ENCODE measurements at places on chromosomes 7 and 10.
A peak's percentile ranks its signal among the peaks of the same experiment; 100 is the strongest.

DNA sequence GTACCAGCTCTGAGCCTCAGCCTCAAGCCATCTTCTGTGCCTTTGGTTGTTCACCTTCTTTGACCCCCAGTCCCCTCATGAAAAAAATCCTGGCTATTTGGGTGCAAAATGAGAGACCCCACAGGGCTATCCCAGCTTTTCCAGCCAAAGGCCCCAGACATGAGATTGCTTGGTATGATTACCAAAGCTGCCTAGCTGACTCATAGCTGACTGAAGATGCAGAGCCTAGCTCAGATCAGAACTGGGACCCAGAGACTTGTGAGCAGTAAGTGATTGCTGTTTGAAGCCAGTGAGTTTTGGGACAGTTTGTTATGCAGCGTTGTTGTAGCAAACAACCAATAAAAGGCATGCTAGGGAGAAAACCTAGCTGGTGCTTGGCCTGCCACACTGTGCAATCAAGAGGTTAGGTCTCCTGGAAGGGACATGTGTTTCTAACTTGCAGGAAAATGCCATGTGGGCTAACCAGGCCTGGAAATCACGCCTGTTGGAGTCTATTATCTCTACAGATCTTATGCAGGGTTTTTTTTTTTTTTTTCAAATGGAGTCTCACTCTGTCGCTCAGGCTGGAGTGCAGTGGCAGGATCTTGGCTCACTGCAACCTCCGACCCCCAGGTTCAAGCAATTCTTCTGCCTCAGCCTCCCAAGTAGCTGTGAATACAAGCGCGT lies 48.0 kb upstream of the DAGLB start:
- DNase-seq = no peak

GRCh38 chr7:47374538-47374937 lies 207.4 kb downstream of the TNS3 start:
- DNase-seq = no peak

GRCh38 chr7:100642534-100642907 lies 1.2 kb upstream of the TFR2 start:
- peak; percentile 61 for DNase-seq

DNA sequence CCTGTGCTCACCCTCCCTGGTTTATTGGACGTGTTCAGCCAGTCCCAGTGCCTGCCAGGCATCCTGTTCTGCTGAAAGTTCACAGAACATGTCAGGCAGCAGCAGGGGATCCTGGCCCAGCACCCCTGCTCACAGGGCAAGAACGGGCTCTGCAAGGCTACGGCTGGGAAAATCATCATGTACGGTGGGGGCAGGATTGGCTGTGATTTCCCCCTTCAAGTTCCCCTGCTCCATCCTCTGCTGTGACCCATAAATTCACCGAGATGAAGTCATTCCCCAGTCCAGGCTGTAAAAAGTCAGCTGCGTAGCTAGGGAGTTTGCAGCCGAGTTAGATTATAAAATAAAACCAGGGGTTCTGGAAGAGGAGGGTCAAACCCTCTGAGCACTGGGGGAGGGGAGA lies 484.1 kb upstream of the ZMIZ1 start:
- DNase-seq = no peak

GRCh38 chr10:71031603-71032002 lies 143.2 kb upstream of the PCBD1 start:
- no peak for DNase-seq

GRCh38 chr10:46227571-46227935 lies 59.2 kb upstream of the ANTXRL start:
- no peak for DNase-seq

- no peak for DNase-seq
These were observed 11.3 kb downstream of the AMZ1 start for GRCh38 chr7:2699289-2699620.

- no peak for DNase-seq
These were observed 123.2 kb downstream of the ACTR3B start for GRCh38 chr7:152882576-152883310.

- DNase-seq = no peak
These were observed 529.9 kb upstream of the DPP6 start for GRCh38 chr7:153522261-153522660.

GRCh38 chr7:108093341-108093740 lies 36.8 kb downstream of the LAMB4 start:
- no peak for DNase-seq

DNA sequence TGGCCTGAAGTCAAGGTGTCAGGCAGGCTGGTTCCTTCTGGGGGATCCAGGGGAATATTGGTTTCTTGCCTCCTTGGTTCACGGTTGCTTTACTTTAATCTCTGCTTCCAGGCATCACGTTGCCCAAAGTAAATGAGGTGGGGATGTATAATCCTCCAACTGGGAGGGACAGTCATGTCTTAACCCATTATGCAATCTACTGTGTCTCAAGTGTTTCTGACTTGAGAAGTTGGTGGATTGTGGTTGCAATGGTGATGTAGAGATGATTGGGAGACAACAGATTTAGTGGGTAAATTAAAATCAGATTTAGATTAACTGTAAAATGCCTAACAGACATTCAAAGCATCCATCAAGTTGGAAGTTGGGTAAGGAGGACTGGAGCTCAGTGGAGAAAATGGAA lies 32.7 kb downstream of the TBXAS1 start:
- DNase-seq = no peak

GRCh38 chr7:67794544-67794943 lies 797.9 kb downstream of the TYW1 start:
- no peak for DNase-seq

- no peak for DNase-seq
These were observed 7.7 kb upstream of the PRKAR1B start for GRCh38 chr7:734808-735207.

- DNase-seq = no peak
These were observed 53.0 kb downstream of the DNAJC1 start for GRCh38 chr10:21950566-21950965.

DNA sequence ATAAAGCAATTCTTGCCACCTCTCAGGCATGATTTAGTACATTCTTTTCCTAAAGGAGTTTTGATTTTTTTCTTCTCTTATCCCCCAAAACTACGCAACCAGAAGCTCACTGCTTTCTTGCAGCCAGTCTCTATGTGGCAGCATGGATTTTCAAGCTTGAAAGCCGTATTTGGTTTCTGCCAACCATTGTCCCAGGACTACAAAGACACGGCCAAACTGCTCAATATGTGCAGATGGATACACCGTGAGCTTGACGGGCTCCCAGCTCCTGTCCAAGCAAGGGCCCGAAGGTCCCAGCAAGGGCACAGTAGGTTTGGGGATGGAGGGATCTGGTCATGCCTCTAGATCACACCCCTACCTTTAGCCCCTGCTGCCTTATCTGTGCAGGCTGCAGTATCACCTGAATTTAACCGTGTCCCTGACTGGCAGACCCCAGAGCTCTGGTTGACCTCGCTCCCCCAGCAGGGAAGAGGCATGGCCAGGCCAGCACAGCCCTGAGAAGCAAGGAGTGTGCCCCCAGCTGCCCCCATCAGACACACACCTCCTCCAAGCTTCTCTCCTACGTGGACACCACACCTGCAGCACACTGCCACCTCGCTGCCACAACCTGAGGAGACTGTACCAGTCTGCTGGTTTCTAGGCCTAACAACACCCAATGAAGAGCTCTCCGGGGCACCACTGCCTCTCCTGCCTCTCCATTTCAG lies 86.8 kb downstream of the COBL start:
- no peak for DNase-seq

GRCh38 chr10:98314532-98315284 lies 46.7 kb upstream of the LOXL4 start:
- peak; percentile 43 for DNase-seq

GRCh38 chr7:75815418-75816064 lies 1.9 kb upstream of the CCL24 start:
- no peak for DNase-seq

GRCh38 chr7:152520861-152521302 lies 85.1 kb upstream of the KMT2C start:
- no peak for DNase-seq

DNA sequence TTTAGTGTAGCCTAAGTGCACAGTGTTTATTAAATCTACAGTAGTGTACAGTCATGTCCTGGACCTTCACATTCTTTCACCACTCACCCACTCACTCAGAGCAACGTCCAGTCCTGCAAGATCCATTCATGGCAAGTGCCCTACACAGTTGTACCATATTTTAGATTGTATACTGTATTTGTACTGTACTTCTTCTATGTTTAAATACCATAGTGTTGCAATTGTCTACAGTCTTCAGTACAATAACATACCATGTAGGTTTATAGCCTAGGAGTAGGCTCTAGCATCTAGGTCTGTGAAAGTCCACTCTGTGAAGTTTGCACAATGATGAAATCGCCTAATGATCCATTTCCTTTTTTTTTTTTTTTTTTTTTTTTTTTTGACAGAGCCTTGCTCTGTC lies 12.0 kb downstream of the EEPD1 start:
- DNase-seq = no peak

DNA sequence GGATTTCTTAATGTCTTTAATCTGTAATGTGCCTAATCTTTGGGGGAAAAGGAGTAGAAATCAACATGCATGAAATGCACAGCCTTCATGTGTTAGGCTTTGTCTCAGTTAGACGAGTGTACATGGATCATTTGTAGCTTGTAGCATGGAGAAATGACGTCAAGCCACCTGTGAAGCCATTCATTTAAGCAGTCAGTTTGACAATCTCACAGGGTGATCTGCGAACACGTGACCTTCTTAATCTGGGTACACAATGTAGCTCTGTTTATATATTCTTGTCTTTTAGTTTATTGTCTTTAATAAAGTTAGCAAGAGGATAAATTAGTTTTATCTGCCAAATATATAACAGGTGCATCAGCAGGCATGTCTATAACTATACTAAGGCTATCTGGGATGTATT lies 351.9 kb upstream of the LRGUK start:
- no peak for DNase-seq

DNA sequence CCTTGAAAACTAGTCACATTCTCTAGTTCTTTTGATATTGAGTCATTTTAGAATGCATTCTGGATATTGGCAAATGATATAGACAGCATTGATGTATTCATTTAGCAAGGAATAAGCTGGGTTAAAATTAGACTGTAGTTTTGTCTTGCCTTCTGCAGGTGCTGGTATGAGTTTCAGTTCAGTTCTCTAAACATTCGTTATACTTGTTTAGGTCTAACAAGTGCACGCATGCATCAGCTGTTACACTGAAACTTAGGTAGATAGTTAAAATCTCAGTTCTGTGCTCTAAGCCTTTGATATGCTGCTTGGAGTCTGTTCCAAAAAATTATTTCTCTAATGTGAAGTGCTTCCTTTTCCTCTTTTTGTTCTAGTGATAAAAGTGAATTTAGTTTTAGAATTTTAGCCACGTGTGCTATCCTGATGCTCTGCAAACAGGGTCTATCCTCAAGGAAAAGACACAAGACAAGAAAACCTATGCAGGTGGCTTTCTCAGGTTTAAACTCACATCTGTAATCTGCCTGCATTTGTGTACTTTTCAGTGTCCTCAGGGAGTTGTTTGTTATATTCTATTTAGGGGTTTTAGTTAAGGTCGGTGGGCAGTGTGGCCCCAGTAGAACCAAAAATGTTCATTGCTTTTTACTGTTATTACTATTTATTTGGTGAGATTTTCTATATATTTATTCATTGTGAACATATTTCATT lies 409.0 kb downstream of the CDC14C start:
- DNase-seq = no peak

DNA sequence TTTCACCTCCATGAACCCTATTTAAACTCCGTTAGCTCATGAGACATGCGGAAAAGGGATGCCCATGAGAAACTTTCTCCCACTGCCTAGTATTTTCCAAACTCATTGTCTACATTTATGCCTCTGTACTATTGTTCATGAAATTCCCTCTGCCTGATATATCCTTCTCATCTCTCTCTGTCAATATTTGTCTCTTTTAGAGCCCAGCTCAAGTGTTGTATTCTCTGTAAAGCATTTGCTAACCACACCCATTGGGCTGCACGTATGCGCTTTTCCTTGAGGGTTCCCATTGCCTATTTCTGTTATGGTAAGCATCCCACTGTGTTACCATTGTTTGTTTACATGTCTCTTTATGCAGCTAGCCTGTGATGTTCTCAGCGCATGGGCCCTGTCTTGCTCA lies 211.4 kb downstream of the MDFIC start:
- no peak for DNase-seq

- DNase-seq = no peak
These were observed 15.9 kb upstream of the SLC25A16 start for GRCh38 chr10:68543004-68543918.

- DNase-seq = no peak
These were observed at the start of gene IFIT1 for GRCh38 chr10:89391907-89392756. TSS of gene IFIT1 (plus strand) at chr10:89392623. CDS start at chr10:89392713, 90 bp downstream.

- DNase-seq = no peak
These were observed 282.5 kb downstream of the PRPF18 start for GRCh38 chr10:13869295-13869664.

GRCh38 chr10:110651044-110651958 lies 7.2 kb downstream of the RBM20 start:
- no peak for DNase-seq

DNA sequence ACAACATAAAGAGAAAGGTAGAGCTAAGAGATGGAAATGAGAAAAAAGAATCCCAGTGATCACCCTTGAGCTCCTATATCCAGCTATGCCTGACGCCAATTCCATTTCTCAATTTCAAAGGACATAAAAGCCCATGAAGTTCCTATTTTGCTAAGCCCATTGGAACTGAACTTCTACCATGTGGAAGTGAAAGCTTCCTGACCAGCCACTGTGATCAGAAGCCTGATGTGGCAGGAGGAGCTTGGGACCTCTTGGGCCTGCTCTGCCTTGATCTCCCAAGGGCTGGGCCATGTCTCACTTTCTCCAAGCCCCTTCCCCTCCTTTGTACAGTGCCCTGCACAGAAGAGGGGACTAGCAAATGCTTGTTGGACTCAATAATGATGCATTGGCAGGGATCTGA lies 52.7 kb downstream of the PRLHR start:
- no peak for DNase-seq

DNA sequence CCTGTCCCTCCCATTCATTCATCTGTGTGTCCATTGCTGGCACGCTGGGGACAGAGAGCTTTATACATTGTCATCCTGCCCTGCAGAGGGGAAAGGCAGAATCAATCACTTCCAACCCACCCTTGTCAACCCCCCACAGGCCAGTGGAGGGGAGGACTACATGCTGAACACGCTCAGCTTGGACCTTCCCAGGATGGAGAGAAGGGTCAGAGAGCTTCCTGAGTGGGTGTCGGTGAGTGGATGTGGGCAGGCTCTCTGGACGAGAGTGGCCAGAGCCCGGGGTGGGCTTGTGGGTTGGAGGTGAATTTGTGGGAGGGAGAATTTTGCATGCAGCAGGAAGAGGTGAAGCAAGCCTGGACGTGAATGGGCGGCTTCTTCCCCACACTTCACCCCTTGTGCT lies 93.9 kb downstream of the DNAJB6 start:
- DNase-seq = no peak

GRCh38 chr7:134041477-134041876 lies 85.7 kb upstream of the LRGUK start:
- DNase-seq = no peak

GRCh38 chr7:158384746-158385145 lies 202.9 kb downstream of the PTPRN2 start:
- no peak for DNase-seq

GRCh38 chr10:73791871-73792400 lies 6.5 kb downstream of the ZSWIM8 start:
- DNase-seq = no peak
